Stimulated activated CD8-positive, alpha-beta memory T cell treated with anti-CD3 and anti-CD28 coated beads, Interleukin-4, amount 100 ng/mL, for 4 hours (primary cell): ENCODE measurements at places on chromosomes 3 and 15.

DNA sequence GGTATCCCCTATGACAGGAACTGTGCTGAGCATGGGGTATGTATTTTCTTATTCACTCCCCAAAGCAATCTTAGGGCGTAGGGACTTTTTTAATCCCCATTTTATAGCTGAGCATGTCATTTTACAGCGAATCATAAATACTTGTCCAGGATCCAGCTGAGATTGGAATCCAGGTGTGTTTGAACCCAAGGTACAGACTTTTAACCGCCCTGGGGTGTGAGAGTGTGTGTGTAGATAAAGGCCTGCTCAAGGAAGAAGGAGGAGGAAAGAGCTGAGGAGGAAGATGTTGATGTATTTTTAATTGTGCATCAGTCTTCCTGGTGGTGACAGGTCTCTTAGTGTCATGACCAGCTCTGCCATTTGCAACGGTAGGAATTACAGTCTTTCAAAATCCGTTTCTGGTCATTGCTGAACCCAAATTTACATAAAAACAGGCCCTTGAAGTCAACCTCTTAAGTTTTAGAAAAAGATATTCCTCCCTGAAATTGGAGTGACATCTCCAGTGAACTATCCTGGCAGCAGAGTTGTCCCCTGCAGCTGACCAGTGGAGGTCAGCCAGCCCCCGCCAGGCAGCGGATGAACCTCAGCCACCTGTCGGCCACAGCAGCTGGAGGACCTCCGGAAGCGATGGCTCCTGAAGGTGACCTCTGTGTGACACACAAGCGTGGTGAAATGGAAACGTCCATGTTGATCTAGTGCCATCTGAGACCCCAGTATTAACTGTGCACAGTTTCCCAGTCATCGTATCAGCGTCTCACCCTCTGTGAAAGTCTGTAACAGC, 92.8 kb upstream of the MITF start:
- no peak for DNase-seq

GRCh38 chr3:115348951-115349745, 202.1 kb upstream of the ZBTB20 start:
- DNase-seq, result no peak

DNA sequence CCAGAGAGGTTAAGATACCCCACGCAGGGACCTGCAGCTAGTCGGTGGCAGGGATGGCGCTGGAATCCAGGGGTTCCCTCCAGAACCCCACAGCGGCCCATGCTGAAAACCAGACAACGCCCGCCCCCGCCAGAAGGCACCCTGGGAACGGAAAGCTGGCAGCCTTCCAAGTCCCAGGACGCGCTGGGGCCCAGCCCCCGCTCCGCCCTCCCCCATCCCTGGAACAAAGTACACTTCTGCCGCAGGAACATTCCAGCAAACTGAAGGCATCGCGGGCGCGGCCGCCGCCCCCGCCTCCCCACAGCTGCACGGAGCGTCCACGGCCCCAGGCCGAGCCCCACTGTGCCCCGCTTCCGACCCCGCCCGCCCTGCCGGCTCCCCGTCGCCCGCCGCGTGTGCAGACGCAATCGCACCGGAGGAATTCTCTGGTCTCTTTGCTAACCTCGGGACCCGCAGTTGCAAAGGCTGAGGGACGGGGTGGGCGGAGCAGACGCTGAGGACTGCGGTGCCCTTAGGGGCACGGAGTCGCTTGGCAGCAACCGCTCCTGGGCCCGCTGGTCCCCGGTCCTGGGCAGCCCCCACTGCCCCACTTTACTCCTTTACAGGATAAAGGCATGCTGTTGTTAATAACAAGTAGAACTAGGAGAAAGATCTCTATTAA, 44.8 kb upstream of the RNU6-1 start:
- DNase-seq, result peak; percentile 23

GRCh38 chr15:77335298-77335697, 84.6 kb downstream of the PEAK1 start:
- DNase-seq, result no peak

- DNase-seq, result no peak
Observed at GRCh38 chr3:95333826-95334225, 1271.0 kb downstream of the NSUN3 start.

DNA sequence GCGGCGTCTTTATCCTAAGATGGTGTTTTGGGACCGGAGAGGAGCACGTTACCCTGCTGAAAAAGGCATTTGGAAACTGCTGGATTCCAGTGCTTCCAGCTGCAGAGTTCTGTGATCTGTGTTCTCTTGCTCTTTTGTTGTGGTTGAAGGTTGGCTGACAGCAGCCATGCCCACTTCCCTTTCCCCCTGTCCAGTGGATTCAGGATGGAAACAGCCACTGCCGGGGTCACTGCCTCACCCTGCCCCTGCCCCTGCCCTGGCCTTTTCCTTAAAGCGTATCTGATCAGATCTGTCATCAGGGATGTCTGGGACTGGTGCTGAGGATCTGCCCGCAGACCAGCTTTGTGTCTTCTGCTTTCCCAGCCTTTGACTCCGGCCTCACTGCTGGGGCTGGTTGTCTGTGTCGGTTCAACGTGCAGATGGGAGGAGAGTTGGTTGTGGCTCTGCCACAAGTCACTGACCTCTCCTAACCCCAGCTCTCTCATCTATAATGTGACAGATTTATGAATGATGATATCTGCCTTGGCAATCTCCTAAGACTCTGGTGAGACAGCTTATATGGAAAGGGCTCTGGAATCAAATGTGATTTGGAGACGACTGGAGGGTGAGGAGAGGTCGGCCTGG, 219.4 kb upstream of the BHLHE40 start:
- no peak for DNase-seq

DNA sequence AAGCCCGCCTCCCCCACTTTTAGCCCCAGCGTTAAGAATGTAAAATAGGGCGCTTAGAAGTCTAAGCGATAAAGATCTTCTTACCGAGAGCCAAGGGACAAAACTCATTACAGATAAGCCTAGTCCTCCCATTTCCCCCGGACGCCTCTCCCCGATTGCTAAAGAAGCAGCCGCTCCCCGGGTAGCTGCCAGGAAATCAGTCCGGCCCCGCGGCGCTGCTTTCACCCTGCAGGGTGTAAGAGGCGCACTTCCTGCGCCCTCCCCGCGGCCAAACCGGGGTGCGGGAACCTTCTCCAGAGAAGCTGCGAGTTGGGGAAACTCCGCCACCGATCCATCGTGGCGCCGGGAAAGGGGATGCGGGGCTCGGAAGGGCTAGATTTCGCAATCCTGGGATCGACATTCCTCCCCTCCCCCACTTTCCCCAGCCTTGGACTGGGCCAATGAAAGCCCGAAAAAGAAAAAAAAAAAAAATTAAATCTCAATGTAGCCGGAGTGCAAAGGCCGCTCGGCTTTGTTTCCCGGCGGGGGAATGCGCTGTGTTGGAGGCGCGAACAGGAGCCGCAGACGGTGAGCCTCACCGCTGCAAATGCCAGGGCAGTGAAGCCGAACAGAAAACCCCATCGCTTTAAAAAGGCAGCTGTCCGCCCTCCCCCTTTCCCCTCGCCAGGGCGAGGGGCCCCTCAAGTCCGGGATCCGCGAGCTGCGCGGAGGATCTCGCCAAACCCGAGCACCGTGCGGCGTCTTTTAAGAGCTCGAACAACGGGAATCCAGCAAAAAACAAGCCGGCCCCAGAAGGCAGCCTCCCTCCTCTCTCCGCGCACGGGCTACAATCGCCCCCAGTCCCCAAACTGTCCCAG, 626 bp upstream of the PTPRG start:
- no peak for DNase-seq

DNA sequence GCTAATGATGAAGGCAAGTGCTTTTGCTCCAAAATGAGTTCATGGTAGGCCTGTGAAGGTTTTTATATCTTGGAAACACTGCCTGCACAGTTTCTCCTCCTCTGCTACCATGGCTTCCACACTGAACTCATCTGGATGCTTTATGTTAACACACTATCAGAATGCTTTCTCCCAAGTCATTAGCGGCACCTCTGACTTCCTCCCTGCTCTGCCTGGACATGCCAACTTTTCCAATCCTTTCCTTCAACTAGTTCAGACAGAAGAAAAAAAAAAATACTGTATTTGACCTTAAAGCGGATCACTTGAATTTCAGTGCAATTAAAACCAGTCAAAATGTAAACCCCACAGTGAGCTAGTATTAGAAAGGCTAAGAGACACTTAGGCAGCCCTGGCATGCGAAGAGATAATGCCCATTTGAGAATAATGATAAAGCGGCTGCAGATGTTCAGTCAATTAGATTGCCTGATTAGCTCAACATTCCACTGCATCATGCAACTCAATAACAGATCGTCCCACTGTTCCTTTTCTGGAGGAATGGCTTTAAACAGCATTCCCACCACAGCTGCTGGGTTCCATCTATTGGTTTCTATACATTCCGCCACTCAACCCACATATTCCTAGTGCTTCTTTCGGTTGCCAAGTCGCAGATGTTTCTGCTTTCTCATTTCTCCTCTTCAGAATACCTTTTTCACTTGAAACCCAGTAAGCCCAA, 51.7 kb downstream of the CNTN3 start:
- no peak for DNase-seq

DNA sequence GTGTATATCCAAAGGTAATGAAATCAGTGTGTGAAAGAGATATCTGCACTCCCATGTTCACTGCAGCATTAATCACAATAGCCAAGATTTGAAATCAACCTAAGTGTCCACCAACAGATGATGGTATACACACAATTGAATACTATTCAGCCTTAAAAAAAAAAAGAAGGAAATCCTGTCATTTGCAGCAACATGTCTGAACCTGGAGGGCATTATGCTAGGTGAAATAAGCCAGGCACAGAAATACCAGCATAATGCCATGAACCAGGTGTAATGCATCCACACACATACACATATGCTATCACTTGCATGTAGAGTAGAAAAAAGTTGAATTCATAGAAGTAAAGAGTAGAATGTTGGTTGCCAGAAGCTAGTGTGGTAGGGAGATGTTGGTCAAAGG, 18.4 kb upstream of the NR1I2 start:
- no peak for DNase-seq

GRCh38 chr3:3084890-3085289, 25.3 kb downstream of the IL5RA start:
- no peak for DNase-seq

GRCh38 chr15:89459271-89460038, 36.9 kb downstream of the RHCG start:
- no peak for DNase-seq

DNA sequence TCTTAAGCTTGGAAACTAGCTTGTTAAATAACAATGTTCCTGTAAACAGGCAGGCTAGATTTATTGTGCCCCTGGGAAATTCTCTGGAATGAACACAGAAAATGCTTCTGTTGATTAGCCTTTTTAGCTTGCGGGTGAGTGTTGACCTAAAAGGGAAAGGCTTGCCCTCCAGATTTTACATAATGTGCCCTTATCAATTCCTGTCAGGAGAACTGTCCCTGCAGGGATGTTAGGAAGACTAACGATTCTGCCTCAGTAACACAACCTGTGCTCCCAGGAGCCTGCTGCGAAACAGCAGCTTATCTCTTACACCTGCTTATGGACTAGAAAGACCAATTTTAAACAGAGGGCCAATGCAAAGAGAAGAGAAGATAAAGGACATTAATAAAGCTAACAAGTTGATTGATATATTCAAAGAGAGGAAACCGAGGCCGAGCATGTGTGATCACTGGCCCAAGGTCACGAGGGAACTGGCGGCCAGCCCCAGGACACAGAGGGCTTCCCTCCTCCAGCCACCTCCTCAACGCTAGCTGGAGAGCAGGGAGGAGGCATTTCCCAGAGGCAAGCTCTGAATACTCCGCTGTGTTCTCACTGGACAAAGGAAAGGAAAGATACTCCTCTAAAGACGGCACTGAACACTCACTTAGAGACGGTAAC, 48.4 kb upstream of the TJP1 start:
- DNase-seq, result no peak

GRCh38 chr15:68428431-68428940, 3.5 kb downstream of the ITGA11 start:
- no peak for DNase-seq

GRCh38 chr3:186075489-186075888, 33.4 kb downstream of the ETV5 start:
- DNase-seq, result no peak

DNA sequence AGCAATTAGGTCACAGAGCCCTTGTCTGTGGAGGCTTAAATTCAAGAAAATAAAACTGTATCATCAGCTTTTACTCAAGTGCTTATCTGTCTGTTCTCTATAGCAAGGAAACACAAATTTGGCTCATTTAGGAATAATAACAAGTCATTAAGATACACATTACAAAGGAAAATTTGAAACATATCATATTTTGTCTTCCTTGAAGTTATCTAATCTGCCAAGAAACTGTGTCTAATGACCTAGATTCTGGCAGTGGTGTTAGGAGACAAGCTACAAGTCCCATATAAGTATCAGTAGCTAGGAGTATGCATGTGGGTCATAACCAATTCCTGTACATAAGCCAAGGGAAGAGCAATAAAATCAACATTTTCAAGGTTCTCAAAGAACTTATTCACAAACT, 108.2 kb upstream of the SETMAR start:
- DNase-seq, result no peak

DNA sequence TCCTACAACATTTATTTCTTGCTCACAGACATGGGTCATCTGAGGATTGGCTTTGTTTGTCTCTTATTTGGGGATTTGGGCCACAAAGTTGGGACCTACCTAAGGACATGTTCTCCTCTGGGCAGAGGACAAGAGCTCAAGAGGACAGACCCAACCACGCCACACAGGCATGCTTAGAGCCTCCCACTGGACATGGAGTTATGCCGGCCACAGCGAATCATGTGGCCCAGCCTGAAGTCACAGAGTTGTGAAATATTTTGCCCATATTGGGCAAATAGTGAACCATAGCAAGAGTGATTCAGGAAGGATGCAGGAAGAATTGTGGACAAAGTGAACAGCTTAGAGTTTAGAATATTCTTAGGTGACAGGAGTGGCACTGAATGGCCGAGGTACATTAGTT, 9.9 kb downstream of the TRAK1 start:
- DNase-seq, result no peak

- DNase-seq, result no peak
Observed at GRCh38 chr3:101964861-101965260, 115.5 kb downstream of the NFKBIZ start.

- DNase-seq, result no peak
Observed at GRCh38 chr3:52415800-52416199, 29.1 kb downstream of the SEMA3G start.

DNA sequence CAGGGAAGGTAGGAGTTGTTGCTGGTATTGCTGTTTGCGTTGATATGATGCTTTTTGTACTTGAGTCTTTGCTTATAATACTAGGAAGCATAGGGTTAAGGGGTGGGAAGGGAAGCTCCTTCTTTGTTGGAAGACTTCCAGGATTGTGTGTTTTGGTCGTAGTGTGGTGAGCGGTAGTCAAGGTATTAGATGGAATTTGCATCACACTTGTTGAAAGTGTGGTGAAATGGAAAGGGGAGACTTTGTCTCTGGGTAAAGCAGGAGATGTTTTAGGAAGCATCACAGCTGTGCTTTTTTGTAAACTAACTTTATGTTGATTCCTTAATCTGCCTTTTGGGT, 14.9 kb downstream of the IGSF10 start:
- DNase-seq, result no peak

GRCh38 chr3:115074502-115074901, 72.6 kb downstream of the ZBTB20 start:
- no peak for DNase-seq
